ENCODE measurements at places on chromosomes 2 and 18.

DNA sequence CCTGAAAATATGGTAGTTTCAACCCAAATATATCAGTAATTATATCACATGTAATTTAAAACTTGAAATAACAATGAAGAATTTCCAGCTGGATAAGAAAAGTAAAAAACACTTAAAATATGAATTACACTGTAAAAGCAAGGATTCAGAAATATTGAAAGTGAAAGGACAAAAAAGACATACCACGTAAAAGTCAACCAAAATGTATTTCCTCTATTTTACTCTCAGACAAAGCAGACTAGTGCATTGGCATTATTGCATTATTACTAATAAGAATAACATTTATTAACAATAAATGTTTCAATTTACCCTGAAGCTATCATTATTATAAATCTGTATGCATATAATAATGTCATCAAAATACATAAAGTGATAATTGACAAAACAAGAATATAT, 445.1 kb upstream of the TRIB2 start:
- no peak for DNase-seq

GRCh38 chr2:75428060-75428459, 132.7 kb downstream of the EVA1A start:
- no peak for DNase-seq

- DNase-seq: no peak
Observed at GRCh38 chr2:43031471-43032212, 194.8 kb downstream of the ZFP36L2 start.

DNA sequence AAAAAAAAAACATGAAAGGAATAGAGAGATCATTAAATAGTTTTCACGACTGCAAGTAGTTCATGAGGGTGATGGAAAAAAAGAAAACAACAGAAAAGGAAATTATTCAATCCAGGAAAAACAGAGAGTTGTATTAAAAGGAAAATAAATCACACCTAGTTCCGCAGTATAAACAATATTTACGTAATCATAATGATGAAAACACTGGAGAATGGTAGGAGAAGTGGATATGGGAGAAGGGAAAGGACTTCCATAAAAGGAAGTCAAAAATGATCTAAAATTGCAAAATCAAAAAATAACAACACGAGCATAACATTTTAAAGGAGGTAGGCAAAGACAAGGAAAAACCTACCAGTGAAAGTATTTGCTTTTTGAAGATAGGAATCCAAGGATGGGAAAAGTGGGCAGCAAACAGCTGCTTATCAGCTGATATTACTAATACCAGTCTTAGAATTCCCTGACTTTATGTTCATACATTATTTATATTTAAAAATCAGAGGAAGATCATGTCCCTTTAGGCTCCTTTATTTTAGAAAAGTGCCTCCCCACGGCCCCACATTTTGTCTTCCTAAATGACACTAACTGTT, 160.8 kb downstream of the NBAS start:
- no peak for DNase-seq

DNA sequence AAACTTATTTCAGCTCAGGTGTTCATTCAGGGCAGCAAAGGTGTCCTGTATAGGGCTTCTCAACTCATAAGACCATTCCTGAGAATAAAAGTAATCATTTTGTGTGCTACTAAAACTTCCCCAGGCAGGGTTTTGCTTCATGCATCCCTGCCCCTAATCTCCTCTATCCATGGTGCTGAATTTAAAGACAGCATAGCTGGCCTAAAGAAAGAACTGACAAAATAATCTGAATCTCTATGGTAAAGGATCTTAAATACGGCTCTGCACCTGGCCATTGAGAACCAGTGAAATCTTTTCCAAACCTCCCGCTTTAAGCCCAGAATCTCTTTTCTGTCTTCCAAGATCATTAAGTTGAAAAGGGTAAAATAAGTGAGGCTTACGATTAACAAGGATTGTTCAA, 292.1 kb upstream of the KLHL29 start:
- no peak for DNase-seq

DNA sequence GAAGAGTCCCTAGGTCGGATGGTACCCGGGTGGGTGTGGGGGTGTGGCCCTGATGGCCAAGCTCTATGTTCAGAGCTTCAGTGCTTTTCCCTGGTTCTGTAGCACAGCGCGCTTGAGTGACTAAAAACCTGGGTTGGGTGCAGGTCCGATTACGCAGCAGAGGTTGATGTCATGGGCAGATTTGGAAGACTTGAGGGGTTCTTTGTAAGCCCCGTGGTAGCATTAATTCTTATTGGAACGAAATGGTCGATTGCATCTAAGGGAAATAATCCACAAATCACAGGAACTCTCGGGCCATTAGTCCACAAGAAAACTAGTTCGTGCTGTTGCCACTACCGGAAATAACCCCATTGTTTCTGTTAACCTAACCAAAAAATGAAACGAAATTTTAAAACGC, 9.0 kb downstream of the HOXD8 start:
- no peak for DNase-seq

GRCh38 chr18:77106331-77106730, 26.3 kb downstream of the MBP start:
- peak; percentile 72 for DNase-seq

DNA sequence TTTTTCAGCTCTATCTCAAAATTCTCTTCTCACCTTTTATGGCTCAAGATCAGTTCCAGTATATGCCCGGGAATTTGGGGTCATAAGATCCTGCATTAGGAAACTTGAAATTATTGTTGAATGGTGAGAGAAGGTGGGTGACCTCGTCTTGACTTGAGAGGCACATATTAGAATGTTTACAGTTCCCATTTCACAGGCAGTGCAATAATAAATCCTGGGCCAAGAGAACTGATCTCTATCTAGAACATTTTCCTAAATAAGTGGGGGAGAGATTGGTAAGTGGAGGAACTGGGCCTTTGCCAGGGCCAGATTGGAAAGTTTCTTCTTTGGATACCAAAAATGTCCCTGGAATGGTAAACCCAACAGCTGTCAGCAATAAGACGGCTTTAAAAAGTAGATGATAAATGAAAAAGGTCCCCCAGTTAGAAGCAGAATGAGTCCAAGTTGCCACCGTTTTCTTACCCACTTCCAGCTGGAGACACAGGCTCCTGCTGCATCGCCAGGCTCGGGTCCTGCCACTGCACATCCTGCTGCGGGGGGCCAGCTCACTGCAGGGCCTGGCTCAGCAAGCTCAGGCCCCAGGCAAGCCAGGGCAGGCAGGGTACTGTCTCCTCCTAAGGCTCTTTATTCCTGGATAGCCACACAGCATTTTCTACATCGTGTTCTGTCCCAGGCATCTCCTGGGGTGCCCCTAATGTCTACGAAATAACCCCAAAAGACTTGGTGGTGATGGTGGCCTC, 126.4 kb upstream of the EPAS1 start:
- DNase-seq: no peak

DNA sequence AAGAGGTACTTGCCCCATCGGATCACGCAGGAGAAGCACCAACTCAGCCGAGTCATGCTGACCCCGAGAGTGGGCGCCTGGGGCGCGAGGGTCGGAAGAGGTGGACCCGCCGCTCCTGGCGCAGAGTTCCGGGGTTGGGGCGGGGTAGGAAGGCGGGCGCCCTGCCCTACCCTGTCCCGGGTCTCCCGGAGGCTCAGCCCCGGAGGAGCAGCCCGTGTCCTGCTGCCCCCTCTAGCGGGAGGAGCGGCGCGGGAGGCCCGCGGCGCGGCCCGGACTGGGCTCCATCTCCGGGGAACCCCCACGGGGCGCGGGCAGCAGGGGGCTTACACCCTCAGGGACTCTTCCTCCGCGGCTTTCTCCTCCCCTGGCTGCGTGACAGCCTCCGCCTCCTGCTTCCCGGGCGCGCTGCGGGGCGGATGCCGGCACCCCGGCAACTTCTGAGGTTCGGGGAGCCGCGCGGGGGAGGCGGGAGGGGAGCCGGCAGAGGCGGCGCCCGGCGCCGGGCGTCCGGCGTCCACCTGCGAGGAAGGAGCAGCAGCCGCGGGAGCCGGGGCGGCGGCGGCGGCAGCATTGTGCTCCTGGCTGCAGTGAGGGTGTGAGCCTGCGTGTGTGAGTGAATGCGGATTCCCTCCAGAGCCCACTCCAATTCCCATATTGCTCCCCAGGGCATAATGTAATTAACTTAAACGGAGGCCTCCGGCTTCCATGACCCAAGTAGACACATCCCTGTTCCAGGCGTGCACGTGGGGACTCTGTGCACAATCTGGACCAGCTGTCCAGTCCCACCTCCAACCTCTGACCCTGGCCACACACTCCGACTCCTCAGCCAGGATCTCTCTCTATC, 7.6 kb upstream of the TNS1 start:
- no peak for DNase-seq

DNA sequence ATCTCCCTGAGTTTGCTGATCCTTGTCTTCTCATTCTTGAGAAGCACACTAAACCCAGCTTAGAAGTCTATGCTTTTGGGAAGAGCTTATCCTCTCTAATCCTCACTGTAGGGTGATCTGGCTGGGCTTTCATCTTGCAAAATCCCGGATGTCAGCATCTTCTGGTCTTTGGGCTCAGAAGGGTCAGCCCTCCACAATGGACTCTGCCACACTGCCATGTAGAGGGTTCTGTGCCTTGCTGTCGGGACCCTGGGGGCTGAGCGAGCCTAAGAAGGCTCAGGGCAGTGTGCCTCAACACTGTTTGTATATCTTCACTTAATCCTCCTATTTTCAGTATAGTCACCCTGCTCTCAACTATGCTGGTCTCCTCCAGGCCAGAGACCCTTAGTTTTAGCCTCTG, 102.3 kb downstream of the TGIF1 start:
- DNase-seq: no peak

GRCh38 chr2:239868556-239869181, 156.5 kb downstream of the NDUFA10 start:
- DNase-seq: no peak

DNA sequence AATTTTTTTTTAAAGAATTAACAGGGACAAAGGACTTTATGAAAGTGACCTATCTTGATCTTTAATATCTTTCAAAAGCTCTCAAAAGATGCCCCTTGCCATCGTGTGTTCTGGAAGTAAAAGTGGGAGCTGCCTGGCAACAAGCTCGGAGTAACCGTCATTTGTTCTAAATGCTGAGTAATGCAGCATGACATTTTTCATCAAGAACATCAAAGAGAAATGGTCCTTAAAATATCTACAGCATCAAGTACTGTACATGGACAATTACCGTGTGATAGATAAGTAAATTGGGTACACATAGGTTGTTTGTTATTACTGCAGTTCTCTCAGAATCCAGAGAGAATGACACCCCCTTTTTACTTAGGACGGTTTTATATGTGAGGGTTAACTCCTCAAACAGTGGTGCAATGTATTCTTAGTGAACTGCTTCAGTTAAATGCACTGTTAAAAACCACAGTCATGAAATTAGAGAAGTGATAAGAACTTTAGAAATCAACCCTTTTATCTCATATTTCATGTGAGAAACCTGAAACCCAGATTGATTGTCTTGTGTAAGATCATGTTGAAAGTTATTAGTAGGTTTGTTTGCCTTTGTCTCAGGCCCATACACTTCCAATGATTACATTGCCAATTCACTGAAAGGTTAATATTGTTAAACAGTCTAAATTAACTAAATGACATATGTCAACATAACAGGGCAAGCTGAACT, 90.6 kb upstream of the HNMT start:
- DNase-seq: no peak

DNA sequence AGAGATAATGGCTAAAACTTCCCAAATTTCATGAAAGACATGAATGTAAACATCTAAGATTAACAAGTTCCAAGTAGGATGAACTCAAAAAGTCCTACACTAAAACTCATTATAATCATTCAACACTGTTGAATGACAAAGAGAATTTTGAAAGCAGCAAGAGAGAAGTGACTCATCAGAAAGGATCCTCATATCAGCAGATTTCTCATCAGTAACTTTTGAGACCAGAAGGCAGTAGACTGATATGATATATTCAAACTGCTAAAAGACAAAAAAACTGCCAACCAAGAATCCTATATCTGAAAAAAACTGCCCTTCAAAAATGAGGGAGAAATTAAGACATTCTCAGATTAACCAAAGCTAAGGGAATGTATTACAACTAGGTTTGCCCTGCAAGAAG, 130.6 kb upstream of the OTX1 start:
- DNase-seq: no peak

GRCh38 chr18:9874728-9875127, 11.0 kb upstream of the TXNDC2 start:
- no peak for DNase-seq

GRCh38 chr2:75459565-75460310, 101.0 kb downstream of the EVA1A start:
- no peak for DNase-seq

- DNase-seq: no peak
Observed at GRCh38 chr18:80012714-80013113, 21.5 kb upstream of the RBFA start.
